ENCODE measurements at places on chromosomes 5 and 9. TPM values are rescaled to one million over a fixed set of nuclear protein-coding genes. Genes with fewer than 3 reads are reported as not detected.

The SLIT3 gene
- polyA plus RNA-seq, result 26.8 TPM

The PTGDS gene
- 0.31 TPM for polyA plus RNA-seq

The BHMT gene
- polyA plus RNA-seq, result not detected

The EDIL3 gene
- polyA plus RNA-seq, result 13.8 TPM

The PHF24 gene
- 0.02 TPM for polyA plus RNA-seq

The BTNL8 gene
- polyA plus RNA-seq, result not detected

The LHX3 gene
- polyA plus RNA-seq, result not detected

The CCL28 gene
- polyA plus RNA-seq, result 0.29 TPM

The MAPKAP1 gene
- 113 TPM for polyA plus RNA-seq

The SPATA31D4 gene
- polyA plus RNA-seq, result not detected

The HTR1A gene
- not detected for polyA plus RNA-seq

The RIGI gene
- 5.1 TPM for polyA plus RNA-seq

The ZNF354C gene
- polyA plus RNA-seq, result 2.0 TPM

The MARCOL gene
- not detected for polyA plus RNA-seq

All from BJ (cell line).